ENCODE measurements at places on chromosomes 11 and 22.

DNA sequence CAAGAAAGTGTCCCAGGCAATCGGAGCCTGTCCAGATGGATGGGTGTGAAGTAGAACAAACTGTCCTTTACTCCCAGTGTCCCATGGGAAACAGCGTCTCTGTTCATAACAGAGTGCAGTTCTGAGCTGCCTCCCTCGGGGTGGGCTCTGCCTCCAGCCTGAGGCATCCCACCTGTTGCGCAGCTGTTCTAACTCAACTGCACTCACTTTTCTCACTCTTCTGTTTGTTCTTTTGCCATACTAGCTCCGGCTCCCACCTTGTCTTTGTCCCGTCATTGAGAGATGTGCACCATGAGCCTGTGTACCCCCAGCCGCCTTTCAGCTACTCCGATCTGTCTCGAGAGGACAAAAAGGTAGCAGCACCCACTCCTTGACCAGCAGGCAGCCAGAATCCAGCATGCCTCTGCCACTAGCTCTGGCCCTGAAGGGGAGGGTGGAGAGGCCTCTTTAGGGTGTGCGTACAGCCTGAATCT is 20.7 kb upstream of the CDC42EP2 start:
- DNase-seq: no peak

DNA sequence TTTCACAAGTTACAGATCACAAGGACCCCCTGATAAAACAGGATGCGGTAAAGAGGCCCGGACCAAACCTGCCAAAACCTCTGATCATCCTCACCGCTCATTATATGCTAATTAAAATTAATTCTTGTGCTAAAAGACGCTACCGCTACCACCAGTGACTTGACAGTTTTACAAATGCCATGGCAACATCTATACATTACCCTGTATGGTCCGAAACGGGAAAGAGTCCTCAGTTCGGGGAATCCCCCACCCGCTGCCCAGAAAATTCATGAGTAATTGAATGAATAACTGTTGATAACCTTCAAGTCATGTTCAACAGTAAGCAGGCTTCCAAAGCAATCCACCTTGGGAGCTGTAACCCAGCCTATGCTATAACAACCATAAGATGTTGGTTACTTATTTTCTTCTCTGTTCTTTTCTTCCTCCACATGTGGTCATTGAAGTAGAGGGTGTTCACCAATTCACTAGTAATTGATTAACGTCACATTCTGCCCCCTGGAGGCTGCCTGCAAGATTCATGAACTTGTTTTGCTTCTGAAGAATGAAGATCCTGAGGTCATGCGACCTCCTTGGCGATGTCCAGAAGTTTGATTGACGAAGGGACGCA is 20.6 kb downstream of the APOBEC3H start:
- DNase-seq: peak; percentile 43

DNA sequence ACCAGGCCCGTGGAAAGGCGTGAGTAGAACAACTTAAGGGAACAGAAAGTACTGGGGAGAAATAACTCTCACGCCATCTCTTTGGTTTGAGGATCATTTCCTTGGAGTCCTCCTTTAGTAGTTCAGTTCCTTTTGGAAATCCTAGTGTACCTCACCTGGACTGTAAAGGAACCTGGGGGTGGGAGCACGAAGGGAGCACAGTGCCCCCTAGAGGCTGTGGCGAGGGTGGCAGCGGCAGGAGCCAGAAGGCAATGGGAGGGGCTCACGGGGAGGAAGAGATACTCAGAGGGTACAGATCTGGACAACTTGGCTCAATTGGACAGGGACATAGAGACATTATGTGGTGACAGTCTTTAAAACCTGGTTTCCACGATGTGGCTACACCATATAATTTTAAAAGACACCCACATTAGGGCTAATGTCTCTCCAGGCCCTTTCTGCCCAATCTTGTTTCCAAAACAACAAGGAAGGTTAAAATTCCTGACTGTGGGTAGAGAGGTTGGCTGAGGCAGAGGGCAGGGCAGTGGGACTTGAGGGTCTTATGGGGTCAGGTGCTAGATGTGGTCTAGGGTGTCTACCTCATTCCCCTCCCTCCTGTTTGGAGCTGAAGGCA is 87.0 kb downstream of the CSNK2A3 start:
- peak; percentile 78 for DNase-seq

DNA sequence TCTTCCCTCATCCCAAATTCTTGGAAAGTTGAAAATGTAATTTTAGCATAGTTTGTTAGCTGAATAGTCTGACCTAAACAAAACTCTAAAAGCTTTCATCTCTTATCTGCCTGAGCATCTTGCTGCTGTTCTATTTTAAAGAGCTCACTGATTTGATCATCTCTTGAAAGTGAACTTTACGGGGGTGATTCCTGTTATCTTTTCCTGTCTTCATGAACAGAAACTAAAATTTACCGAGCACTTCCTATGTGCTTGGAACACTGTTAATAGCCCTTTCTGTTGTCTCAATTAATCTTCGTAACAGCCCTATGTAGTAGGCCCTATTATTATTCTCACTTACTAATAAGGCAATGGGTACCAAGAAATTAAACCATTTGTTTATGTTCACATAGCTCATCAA is 12.3 kb downstream of the AMOTL1 start:
- DNase-seq: no peak

- no peak for DNase-seq
Observed at GRCh38 chr11:65555693-65556231, 2.4 kb downstream of the LTBP3 start.

DNA sequence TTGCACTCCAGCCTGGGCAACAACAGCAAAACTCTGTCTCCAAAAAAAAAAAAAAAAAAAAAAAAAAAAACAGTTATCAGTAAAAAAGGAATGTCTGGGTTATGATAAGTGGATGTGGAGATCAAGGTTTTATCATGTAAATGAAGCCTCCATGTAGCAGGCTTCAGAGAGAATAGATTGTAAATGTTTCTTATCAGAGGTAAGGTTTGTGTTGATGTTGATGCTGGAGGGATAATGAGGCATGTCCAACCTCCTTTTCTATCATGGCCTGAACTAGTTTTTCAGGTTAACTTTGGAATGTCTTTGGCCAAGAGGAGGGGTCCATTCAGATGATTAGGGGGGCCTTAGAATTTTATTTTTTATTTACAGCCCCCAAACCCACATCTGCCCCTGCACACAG is 35.4 kb upstream of the TREH start:
- no peak for DNase-seq

- no peak for DNase-seq
Observed at GRCh38 chr11:43649501-43649900, 31.0 kb upstream of the HSD17B12 start.

DNA sequence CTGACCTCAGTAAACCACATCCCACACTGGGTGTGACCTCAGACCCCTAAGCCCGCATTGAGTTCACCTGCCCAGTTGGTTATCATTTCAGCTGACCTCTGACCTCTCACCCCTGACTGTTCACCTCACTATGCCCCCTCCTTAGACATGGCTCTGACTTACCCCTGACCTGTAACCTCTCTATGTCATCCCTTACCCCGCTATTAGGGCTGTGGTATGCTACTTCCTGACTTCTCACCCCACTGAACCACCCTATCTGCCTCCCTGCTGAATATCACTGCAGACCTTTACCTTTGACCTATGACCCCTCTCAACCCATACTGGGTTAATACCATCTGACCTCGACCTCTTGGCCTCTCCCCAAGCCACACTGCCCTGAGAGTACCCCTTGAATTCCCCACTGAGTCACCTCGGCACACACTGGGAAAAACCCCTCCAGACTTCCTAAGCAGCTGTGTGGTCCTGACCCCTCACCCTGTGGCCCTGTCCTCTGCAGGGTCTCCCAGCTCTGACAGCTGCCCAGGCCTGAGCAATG is 8.3 kb downstream of the PLCB3 start:
- DNase-seq: no peak

DNA sequence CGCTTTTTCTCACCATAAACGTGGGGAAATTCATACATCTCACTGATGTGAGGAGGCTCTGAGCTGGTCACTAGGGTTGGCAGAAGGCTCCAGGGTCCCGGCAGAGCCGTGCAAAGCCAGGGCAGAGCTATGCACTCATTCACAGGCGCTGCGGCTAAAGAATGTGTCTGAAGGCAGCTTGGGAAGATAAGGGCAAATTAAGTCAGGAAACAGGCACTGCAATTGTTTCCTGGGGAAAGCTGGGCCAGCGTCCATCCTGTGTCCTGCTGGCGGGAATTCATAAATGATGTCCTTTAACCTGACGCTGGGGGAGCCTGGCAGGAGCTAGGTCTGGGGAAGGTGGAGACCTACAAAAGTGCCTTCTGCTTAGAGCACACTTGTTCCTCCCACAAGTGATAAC is 27.6 kb downstream of the PKNOX2 start:
- DNase-seq: no peak

GRCh38 chr11:105000167-105000566 is 22.8 kb downstream of the CASP5 start:
- peak; percentile 10 for DNase-seq

- DNase-seq: no peak
Observed at GRCh38 chr11:67368621-67369020, 4.8 kb downstream of the CLCF1 start.

- DNase-seq: no peak
Observed at GRCh38 chr11:15901054-15901453, 455.3 kb downstream of the SOX6 start.

- no peak for DNase-seq
Observed at GRCh38 chr11:132822276-132822675, 710.0 kb downstream of the OPCML start.

GRCh38 chr11:116427903-116428637 is 344.7 kb downstream of the BUD13 start:
- DNase-seq: no peak

GRCh38 chr11:15216678-15217077 is 102.0 kb downstream of the INSC start:
- peak; percentile 27 for DNase-seq

- no peak for DNase-seq
Observed at GRCh38 chr22:33591946-33592345, 328.3 kb downstream of the LARGE1 start.

GRCh38 chr22:43435851-43436811 is 24.3 kb downstream of the MPPED1 start:
- DNase-seq: no peak

DNA sequence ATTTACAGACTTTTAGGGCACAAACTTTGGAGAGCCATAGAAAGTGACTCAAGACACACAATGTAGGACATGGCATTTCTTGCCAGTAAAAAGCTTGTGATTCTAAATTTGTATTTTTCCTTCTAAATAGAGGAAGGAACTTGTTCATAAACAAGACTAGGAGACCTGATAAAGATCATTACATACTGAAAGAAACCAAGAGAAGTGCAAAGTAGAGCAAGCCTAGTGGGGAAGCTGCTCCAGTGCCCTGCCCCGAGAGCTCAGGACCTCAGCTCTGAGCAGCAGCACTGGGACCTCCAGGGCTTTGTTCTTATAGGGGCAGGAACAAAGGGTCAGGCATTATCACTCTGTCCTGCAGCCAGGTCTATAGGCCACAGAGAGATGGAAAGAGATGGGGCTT is 7.2 kb downstream of the IRAG1 start:
- DNase-seq: no peak

DNA sequence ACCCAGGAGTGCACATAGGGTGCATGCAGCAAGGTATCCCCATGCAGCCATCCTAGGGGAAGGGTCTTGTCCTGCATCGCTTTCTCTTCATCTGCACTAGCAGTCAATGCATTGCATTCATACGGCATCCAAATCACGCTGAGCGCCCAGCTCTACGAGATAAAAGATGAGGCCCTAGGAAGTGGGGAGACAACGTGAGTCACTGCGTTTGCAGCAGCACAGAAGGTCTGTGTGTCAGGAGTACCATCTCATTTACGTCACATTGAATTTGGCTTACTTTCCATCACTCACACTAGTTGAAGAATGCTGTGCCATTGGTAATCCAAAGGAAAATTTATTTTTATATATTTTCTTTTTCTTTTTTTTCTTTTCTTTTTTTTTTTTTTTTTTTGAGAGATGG is 2.5 kb upstream of the ST14 start:
- no peak for DNase-seq

DNA sequence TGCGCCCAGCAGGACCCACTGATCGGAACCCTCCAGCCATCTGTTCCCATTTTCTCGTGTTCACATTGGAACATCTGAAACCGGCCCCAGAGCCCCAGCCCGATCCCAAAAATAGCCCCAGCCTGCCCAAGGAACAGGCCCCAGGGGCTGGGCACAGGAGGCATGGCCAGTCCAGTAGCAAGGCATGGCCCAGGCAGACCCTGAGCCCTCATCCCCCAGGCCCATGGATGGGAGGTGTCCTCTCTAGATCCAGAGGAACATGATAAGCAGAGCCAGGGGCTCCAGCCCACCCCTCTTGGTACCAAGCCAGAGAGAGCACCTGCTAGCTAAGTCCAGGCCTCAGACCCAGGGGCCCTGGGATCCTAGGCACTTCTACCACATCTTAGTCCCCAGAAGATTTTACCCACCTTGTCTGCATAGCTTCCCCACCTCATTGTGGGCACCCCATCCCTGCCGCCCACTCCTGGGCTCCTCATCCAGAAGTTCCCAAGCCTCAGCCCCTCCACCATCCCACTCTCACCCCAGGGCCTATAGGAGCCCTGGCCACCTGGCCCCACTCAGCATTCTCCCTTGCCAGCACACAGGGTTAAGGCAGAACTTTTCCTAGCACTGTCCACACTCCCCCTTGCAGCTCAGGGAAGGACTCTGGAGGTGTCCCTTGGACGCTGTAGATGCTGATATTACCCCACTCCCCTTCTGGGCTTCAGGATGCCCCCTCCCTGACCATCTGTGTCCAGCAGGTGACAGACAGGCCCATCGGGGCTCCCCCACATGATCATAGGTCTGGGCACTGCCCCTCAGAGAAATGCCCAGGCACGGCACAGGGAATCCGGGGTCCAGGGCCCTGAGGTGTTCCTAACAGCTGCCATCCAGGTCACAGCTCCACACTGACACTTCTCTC is 9.5 kb downstream of the BCL9L start:
- no peak for DNase-seq

- DNase-seq: no peak
Observed at GRCh38 chr11:117827521-117828511, 3.3 kb upstream of the FXYD2 start.

DNA sequence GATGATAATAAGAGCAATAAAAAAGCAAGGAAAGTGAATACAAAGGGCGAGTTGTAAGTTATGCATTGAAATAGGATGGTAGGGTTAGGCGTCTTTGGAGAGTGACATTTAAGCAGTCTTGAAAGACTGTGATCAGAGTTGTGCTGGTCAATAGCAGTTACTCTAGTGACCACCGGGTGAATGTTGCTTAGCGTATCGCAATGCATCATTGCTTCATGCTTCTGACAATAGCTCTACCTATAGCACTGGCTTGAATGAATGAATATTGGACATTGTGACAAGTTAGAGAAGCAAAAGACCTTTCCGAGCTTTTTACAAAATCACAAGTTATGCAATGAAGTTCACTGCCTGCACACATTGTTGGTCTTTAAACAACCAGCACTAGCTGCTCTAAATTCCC is 7.7 kb upstream of the OR8B12 start:
- no peak for DNase-seq
